ENCODE measurements at places on chromosomes 5 and 9. TPM values are rescaled to one million over a fixed set of nuclear protein-coding genes. Genes with fewer than 3 reads are reported as not detected.
A peak's percentile ranks its signal among the peaks of the same experiment; 100 is the strongest.

- no peak for DNase-seq
- H3K4me3 ChIP-seq = no peak overlapping the region
- H3K27me3 ChIP-seq = no peaks in the 10 kb centered on the region
- H3K36me3 ChIP-seq = no peaks in the 10 kb centered on the region
- H3K4me1 ChIP-seq = peaks cover 29% of the 10 kb centered on the region
These were observed 3.4 kb upstream of the OGN start for GRCh38 chr9:92407818-92408217.

SVEP1 gene
- 5.8 TPM for total RNA-seq

SPATA31C1 gene
- not detected for total RNA-seq

HTR4 gene
- not detected for total RNA-seq

DNA sequence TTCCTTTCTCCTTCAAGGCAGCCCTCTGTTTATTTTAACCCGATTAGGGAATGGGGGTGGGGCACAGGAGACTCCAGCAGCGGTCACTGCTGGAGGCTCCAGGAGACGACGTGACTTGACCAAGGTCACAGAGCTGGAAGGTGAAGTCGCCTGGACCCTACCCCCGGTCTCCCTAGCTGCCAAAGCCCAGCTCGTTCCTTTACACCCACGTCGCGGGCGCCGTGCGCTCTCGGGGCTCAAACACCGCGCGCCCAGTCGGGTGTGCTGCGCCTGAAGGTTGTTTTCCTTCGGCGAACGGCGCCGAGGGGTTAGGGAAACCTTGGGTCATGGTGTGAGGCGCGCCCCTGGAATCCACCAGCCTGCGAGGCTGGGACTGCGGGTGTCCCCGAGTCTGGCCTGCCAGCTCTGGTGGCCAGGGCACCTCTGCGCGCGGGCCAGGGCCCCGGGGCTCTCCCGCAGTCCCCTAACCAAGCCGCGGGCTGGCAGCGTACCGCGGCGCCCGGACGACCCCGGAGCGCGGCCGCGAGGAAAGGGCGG is 747 bp upstream of the UNC5A start:
- H3K27me3 ChIP-seq = peaks cover 26% of the 10 kb centered on the region
- H3K27ac ChIP-seq = no peak overlapping the region
- no peak for DNase-seq
- H3K4me3 ChIP-seq = no peak overlapping the region

BSPRY gene
- not detected for total RNA-seq

DNA sequence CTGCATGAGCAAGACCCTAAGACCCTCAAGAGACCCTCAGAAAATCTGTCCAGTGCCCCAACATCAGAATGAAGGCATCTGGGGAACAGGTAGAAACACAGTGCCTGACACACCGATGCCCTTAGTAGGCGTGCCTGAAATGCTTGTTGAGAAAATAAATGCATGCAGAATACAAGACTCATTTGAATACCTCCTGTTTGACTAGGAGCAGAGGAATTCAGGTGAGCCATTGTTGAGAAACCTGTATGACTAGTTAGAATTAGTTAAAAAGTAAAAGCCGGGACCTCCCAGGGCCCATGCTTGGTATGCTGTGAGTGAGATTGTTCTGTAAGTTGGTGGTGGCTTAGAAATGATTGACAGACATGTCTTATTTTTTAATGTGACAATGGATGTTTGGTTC is 55.0 kb downstream of the WWC1 start:
- H3K4me3 ChIP-seq = no peak overlapping the region
- peaks cover 4% of the 10 kb centered on the region for H3K36me3 ChIP-seq
- H3K27ac ChIP-seq = no peak overlapping the region
- DNase-seq = no peak
- peaks cover 28% of the 10 kb centered on the region for H3K4me1 ChIP-seq

- DNase-seq = no peak
- H3K4me3 ChIP-seq = no peak overlapping the region
- H3K27me3 ChIP-seq = no peaks in the 10 kb centered on the region
- peaks cover 5% of the 10 kb centered on the region for H3K36me3 ChIP-seq
These were observed 17.3 kb upstream of the MSX2 start for GRCh38 chr5:174706997-174707572.

PKD2L2 gene
- not detected for total RNA-seq

DNA sequence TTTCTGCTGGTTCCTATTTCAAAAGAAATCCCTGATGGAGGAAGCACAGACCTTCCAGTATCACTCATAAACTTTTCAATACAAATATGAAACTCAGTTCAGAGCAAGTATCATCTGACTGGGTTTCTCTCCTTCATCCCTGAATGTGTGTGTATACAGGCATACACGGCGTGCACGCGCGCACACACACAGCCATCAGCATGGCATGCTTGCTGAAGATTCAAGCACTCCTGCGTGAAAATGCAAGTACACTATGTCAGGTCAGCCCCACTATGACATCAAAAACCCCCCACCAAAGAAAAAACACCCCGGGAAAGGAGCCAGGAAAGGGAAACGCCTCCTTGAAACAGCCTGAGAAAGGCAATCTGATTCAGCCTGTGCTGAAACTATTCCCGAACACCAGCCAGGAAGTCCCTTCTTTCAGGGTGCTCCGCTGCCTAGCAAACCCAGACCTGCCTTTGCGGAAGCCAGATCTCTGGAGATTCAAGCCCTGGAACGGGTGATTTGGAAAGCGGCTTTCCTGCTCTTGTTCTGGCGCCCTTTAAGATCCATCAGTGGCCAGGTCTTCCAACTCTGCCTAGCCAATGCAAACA is 831 bp downstream of the KLHL3 start:
- peaks cover 24% of the 10 kb centered on the region for H3K4me1 ChIP-seq
- no peak for DNase-seq
- peaks cover 15% of the 10 kb centered on the region for H3K27me3 ChIP-seq
- no peak overlapping the region for H3K4me3 ChIP-seq
- no peak overlapping the region for H3K27ac ChIP-seq
- no peaks in the 10 kb centered on the region for H3K36me3 ChIP-seq

DNA sequence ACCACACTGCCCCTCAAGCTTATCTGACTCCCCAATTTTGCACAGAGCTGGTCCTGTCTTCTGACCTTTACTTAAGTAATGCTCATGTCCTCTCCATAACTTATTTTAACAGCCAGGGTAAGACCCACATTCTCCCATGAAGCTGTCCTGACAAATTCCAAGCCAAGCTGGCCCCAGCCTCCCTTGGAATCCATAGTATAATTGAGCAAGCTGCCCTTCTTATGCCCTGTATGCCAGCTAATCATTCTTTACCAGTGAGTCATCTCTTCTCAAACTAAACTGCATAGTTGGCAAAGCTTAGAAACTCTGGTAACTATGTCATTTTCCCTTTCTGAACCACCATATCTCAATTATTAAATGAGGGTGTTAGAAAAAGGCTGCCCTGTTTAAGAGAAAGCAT is 92.4 kb downstream of the NFIB start:
- H3K4me3 ChIP-seq = peak overlapping the region; percentile 31
- peak overlapping the region; percentile 68 for H3K27ac ChIP-seq
- H3K27me3 ChIP-seq = no peaks in the 10 kb centered on the region
- H3K4me1 ChIP-seq = peaks cover 32% of the 10 kb centered on the region

DNA sequence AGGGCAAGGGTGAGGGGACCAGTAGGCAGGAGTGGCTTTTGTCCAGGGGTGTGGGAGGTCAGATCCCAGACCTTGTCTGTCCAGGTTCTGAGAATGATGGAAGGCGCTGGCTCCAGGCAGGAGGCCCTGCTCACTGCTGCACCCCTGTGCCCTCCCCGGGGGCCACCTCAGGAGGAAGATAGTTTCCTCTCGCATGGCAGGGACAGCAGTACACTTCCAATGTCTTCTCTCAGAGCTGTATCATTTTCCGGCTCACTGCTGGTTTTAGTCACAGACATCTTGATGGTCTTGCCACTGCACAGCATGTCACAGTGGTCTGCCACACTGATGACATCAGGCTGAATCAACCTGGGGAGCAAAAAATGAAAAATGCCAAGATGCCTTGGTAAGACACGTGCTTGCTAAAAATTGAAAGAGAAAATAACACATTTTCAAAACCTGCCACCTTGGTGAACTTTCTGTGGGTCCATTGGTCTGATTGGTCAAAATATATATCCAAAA is 3.3 kb upstream of the SLC6A3 start:
- H3K27ac ChIP-seq = no peak overlapping the region
- H3K4me3 ChIP-seq = no peak overlapping the region
- H3K36me3 ChIP-seq = peaks cover 7% of the 10 kb centered on the region
- no peak for DNase-seq

DNA sequence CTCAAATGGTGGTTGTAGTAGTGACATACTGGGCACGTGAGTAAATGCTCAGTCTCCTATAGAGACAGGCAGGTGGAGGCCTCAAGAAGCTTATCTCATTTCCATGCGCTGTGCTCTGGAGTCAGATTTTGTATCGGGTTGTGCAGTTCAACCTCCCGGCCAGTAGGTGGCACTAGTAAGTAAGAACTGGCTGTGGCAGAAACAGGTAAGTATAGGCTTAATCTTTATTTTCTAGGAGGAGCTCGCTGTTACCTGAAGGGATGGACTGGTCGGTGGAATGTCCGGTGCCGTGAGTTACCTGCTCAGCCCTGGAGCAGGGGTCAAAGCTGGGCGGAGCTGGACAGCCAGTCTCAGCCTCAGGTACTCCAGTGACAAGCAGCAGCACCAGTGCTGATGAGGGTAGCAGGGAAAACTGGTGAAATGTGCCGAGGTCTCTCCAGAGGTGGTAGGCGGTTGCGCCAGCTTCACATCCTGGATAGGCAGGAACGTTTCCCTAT is 880.1 kb upstream of the SEMA6A start:
- H3K27me3 ChIP-seq = no peaks in the 10 kb centered on the region
- H3K4me3 ChIP-seq = no peak overlapping the region
- no peak for DNase-seq
- no peak overlapping the region for H3K27ac ChIP-seq

DNA sequence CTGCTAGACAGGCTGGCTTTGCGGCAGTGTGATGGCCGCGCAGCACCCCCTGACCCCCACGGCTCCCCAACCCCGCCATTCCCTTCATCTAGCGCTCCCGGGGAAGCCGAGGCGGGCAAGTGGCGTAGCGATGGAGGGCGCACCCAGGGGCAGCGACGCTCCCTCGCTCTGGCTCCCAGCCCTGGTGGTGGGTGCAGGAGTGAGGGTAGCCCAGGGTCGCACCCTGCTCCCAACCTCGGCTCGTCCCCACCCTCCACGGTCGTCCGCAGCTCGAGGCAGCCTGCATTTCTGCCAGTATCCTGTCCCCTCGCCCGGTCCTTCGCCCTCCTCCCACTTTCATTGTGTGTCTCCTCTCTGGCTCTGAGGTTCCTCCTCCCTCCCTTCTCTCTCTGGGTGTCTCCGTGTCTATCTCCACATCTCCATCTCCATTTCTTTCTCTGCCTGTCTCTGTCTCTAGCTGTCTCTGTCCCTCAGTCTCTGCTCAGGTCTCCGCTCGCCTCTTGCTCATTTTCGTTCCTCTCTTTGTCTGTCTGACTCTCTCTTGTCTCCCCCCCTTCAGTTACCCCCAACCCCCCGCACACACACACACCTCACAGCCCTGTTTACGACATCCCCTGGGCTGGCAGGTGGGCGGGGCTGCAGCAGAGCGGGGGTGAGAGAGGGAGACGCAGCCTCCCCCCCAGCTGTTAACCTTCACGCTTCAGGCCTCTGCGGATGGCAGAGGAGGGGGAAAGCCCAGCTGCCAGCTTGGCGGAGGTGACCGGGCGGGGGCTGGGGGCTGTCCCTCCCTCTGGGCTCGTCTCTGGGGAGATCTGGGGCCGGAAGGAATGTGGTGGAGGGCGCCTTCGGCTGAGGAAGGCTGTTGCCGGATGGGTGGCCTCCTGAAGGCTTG is 48.7 kb upstream of the PSD2 start:
- H3K27me3 ChIP-seq = peaks cover 13% of the 10 kb centered on the region
- peaks cover 35% of the 10 kb centered on the region for H3K4me1 ChIP-seq
- H3K4me3 ChIP-seq = peak overlapping the region; percentile 85
- DNase-seq = no peak
- no peaks in the 10 kb centered on the region for H3K36me3 ChIP-seq
- peak overlapping the region; percentile 18 for H3K27ac ChIP-seq

TSSK1B gene
- not detected for total RNA-seq

DNA sequence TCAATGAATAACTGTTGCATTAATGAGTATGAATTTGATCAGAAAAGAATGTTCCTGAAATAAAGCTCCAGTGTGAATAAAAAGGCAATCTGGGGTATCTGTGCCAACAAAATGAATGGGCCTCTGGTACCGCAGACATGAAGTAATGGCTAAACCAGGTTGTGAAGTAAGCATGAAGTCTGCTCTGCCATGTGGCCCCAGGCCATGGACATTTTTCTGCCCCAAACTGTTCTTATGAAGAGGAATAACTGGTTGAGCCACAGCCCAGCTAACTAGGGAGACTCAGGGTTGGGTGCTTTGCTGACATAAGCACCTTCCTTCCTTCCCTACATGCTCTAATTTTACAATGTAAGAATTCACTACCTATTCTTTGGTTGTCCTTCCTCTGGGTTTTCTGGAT is 147.4 kb upstream of the LRRTM2 start:
- DNase-seq = no peak
- no peak overlapping the region for H3K4me3 ChIP-seq
- no peak overlapping the region for H3K27ac ChIP-seq
- peaks cover 34% of the 10 kb centered on the region for H3K36me3 ChIP-seq
- H3K27me3 ChIP-seq = no peaks in the 10 kb centered on the region

DNA sequence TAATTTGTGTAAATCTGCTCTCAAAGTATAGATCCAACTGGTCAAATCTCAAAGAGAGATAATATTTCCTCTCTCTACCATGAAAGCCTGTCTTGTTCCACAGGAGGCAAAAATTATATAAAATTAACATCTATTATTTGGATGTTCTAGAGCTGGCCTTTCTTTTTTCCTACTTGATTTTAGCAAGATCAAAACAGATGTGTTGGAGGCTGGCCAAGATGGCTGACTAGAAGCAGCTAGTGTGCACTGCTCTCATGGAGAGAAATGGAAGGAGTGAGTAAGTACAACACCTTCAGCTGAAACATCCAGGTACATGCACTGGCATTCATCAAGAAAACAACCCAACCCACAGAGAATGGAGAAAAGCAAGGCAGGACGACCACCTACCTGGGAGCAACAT is 298.6 kb upstream of the SLC24A2 start:
- H3K4me1 ChIP-seq = no peaks in the 10 kb centered on the region
- peaks cover 19% of the 10 kb centered on the region for H3K27me3 ChIP-seq
- H3K4me3 ChIP-seq = no peak overlapping the region
- no peak overlapping the region for H3K27ac ChIP-seq
- DNase-seq = no peak

GRCh38 chr5:151904909-151905308 is 19.7 kb downstream of the GLRA1 start:
- no peaks in the 10 kb centered on the region for H3K27me3 ChIP-seq
- peak; percentile 37 for DNase-seq
- H3K4me3 ChIP-seq = no peak overlapping the region
- peaks cover 25% of the 10 kb centered on the region for H3K4me1 ChIP-seq
- no peaks in the 10 kb centered on the region for H3K36me3 ChIP-seq

HCN1 gene
- total RNA-seq = not detected

Measured in HFFc6 (cell line).